ENCODE measurements at places on chromosomes 7 and 10. TPM values are rescaled to one million over a fixed set of nuclear protein-coding genes. Genes with fewer than 3 reads are reported as not detected.

BTBD16 gene
- total RNA-seq, result not detected

C10orf67 gene
- total RNA-seq, result not detected

- DNase-seq, result no peak
These were observed 677 bp downstream of the SKAP2 start for GRCh38 chr7:26863518-26864308.

DNA sequence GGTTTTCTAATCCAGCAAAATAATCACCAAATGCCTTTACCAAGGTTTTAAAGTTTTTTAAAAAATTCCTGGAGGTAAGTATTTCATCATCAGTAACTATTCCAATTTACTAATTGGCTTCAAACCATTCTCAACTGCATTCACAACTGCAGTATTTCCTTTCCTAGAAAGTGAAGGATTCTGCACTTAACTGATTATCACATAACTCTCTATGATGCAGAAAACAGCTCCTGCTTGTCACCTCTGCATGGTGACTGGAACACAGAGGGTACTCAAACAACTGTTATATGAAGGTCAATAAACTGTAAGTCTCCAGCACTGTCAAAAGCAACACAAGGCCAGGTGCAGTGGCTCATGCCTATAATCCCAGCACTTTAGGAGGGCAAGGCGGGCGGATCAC is 42.6 kb downstream of the SRPK2 start:
- no peak for DNase-seq

DNA sequence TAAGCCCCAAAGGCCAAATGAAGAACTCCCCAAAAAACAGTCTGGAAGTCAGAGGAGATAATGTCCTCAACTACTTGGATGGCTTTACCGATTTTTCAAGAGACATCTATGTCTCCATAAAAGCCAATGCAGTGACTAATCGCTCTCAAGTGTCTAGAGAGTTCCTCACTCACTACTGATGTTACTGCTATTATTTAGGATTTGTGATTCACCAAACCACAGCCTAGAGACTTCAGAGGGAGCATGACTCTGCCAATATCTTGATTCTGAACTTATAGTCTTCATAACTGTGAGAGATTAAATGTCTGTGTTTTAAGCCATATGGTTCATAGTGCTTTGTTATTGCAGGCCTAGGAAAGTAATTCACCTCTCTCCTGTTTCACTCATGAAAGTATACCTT is 160.2 kb downstream of the IPMK start:
- no peak for DNase-seq

DNA sequence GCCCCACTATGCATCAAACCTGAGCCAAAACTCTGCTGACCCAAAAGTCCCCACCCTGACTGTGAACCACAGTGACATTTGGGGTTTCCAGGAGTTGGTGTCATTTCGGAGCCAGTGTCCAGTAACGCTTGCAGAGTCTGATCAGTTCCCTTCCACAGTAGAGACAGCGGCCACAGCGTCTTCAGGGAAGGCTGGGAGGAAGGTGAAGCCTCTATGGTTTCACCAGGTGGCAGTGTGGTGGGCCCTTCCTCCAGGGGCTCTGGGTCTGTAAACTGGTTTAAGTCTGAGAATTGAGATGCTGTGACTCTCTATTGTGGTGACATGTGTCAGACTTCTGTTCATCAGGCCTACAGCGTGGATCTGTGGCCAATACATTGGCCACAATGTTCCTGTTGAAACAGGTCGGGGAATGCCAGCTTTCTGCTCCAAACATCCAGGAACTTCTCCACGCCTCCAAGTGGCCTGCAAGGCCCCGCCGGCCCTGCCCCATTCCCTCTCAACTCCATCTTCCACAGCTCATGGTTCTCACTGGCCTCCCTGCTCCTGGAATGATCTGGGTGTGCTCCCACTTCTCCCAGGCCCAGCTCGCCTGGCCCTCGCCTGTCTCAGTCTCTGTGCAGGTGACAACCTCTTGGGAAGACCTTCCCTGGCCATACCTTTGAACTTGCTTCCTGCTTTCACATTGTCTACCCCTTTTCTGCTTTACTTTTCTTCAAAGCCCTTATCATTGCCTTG is 124.5 kb upstream of the FAM20C start:
- DNase-seq, result no peak

- DNase-seq, result no peak
These were observed 3.2 kb upstream of the ASAH2 start for GRCh38 chr10:50254479-50254878.

- peak; percentile 62 for DNase-seq
These were observed 17.4 kb upstream of the KNDC1 start for GRCh38 chr10:133142523-133143199.

Data from mesenteric fat pad (tissue), 1 donor.